Activated T-cell treated with anti-CD3 and anti-CD28 coated beads, Interleukin-2, amount 50 U/mL, for 72 hours (primary cell): ENCODE measurements at places on chromosomes 1 and 21. TPM values are rescaled to one million over a fixed set of nuclear protein-coding genes. Genes with fewer than 3 reads are reported as not detected.

- H3K27ac ChIP-seq = no peak overlapping the region
- no peak overlapping the region for H3K4me3 ChIP-seq
- peaks cover 33% of the 10 kb centered on the region for H3K27me3 ChIP-seq
- no peaks in the 10 kb centered on the region for H3K4me1 ChIP-seq
- no peaks in the 10 kb centered on the region for H3K36me3 ChIP-seq
Measured at GRCh38 chr1:112312315-112312714, 83.7 kb upstream of the CTTNBP2NL start.

- no peak for DNase-seq
- H3K4me1 ChIP-seq = no peaks in the 10 kb centered on the region
- no peak overlapping the region for H3K27ac ChIP-seq
Measured at GRCh38 chr1:203148579-203148978, 21.1 kb downstream of the ADORA1 start.

GRCh38 chr1:112034277-112034676, 44.8 kb upstream of the KCND3 start:
- no peaks in the 10 kb centered on the region for H3K27me3 ChIP-seq
- no peaks in the 10 kb centered on the region for H3K4me1 ChIP-seq
- H3K4me3 ChIP-seq = no peak overlapping the region
- H3K36me3 ChIP-seq = no peaks in the 10 kb centered on the region
- H3K27ac ChIP-seq = no peak overlapping the region

HSPA6 gene
- 0.53 TPM for total RNA-seq

VAMP4 gene
- 18.9 TPM for total RNA-seq

SLAMF8 gene
- 0.53 TPM for total RNA-seq
